ENCODE measurements at places on chromosomes 2 and 18.
A peak's percentile ranks its signal among the peaks of the same experiment; 100 is the strongest.

DNA sequence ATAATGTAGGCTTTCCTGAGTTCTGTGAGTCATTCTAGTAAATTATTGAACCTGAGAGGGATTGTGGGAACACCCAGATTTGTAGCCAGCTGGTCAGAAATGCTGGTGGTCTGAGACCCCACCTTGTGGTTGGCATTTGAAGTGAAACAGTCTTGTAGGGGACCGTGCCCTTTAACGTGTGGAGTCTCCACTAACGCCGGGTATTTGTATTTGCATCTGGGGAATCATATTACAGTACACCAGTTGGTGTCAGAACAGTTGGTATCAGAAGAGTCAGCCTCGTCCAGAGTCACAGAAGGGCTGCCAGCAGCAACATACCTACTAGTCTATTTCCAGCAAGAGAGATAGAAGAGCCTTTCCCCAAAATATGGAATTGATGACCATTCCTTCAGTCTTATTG, 38.3 kb upstream of the PTPN4 start:
- no peak for DNase-seq

GRCh38 chr2:215998636-215999035, 14.7 kb downstream of the MREG start:
- no peak for DNase-seq

DNA sequence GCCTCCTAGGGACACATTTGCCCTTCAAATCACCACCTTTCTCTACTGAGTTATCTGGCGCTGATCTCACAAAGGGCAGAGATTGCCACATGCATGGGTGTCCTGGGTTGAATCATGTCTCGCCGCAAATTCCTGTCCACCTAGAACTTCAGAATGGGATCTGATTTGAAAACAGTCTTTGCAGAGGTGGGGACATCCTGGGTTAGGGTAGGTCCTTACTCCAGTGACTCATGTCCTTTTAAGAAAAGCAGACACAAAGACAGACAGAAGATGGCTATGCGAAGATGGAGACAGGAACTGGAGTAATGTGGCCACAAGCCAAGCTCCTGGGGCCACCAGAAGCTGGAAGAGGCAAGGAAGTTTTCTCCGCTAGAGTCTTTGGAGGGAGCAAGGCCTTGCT, 197.4 kb upstream of the SMIM21 start:
- DNase-seq, result no peak

GRCh38 chr2:52934323-52934898, 833.2 kb upstream of the CHAC2 start:
- DNase-seq, result peak; percentile 6

DNA sequence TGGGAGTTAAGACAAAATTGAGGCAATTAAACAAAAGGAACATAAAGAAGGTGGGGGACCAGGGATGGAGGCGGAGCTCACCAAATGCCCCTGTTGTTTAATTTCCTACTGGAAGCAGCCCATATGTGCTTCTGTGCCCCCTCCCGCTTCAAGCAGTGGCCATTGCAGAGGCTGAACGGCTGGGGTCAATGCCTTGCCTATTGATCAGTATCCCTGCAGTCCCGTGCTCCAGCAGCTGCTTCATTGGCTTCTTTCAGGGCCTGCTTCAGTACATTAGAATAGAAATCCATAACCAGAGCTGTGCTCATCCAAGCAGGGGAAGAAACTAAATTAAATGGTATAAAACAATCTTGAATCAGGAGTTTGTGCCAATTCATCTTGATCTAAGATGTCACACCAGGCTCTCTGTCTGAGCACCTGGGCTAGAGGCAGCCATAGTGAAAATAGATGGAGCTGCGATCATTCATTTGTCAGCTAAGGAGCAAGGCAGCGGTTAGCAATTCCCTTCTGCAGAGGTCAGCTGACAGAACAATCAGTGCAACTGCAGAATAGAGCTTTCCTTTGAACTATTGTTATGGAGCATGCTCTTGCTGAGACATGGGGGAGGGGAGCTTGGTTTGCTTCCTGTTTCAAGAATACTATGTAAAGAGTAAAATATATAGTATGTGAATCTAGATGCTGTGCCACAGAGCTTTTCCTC, 222.4 kb downstream of the WDR7 start:
- no peak for DNase-seq

GRCh38 chr2:158599609-158600008, 142.9 kb downstream of the PKP4 start:
- DNase-seq, result no peak

DNA sequence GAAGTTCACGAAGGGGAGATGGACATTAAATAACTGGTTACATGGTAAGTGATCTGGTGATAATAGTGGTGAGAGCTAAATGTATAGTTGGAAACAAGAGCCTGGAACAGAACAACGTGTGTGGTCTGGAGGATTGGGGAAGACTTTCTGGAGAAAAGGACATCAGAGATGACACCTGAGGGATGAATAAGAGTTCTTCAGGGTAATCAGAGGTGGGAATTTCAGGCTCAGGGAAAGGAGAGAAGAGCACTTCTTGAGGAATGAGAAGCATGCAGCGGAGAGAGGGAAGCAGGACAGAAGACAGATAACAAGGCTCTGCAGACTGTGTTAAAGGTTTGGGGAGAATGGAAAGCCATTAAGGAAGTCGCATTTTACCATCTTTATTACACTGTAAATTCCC, 450.7 kb downstream of the TNS1 start:
- no peak for DNase-seq

GRCh38 chr2:143175438-143175837, 46.2 kb downstream of the ARHGAP15 start:
- no peak for DNase-seq

DNA sequence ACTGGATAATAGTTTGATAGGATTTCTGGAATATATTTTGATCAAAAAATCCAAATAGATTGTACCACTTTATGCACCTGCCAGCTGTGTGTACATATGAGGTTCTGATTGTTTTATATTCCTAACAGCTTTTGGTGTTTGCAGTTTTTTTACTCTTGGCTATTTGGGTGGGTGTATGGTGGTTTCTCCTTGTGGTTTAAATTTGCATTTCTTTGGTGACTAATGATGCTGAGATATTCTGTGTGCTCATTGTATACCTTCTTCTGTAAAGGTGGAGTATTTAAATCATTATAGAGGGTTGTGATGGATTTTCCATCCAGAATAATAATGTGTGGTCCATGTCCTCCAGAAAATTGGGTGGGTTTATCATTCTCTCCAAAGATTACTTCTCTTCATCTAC, 372.9 kb downstream of the THSD7B start:
- no peak for DNase-seq

- no peak for DNase-seq
Observed at GRCh38 chr2:128579825-128580224, 261.2 kb upstream of the HS6ST1 start.

DNA sequence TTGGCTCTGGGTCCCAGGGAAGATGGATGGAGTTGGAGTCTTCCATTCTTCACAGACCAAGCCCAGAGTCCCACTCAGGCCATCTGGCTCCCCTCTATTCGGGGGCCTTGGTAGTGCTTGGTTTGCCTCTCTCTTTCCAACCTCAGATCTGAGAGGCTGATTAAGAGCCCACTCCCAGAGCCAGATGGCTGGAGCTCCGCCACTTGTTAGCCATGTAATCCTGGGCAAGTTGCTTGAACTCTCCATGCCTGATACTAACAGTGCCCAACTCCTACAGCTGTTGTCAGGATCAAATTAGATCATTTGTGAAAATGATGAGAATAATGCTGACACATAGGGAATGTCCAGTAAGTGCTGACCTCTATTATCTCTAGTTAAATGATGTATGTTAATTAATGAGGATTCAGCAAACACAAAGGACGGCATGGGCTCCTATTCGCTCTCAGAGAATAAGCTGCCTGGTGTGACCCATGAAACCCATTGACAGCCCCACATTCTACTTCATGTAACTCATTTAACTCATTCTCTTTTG, 46.6 kb upstream of the SLC14A1 start:
- DNase-seq, result no peak

DNA sequence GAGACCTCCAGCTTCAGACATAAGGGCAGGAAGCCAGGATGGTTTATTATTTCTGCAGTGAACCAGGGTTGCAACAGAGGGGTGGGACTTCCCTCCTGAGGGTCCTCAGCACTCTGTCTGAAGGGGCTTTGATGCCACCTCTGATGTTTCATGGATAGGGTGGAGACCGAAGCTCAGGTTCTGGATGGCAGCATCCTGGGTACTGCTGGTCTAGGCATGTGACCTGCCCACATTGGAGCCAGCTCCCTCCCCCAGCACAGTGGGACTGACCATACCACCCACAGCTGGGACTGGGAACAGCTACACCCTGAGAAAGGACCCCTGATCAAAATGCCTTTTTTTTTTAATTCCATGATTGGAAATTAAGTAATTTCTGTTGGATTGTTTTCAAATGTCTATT, 355.2 kb downstream of the ZNF516 start:
- no peak for DNase-seq

GRCh38 chr2:138589663-138590062, 88.1 kb downstream of the SPOPL start:
- DNase-seq, result no peak

DNA sequence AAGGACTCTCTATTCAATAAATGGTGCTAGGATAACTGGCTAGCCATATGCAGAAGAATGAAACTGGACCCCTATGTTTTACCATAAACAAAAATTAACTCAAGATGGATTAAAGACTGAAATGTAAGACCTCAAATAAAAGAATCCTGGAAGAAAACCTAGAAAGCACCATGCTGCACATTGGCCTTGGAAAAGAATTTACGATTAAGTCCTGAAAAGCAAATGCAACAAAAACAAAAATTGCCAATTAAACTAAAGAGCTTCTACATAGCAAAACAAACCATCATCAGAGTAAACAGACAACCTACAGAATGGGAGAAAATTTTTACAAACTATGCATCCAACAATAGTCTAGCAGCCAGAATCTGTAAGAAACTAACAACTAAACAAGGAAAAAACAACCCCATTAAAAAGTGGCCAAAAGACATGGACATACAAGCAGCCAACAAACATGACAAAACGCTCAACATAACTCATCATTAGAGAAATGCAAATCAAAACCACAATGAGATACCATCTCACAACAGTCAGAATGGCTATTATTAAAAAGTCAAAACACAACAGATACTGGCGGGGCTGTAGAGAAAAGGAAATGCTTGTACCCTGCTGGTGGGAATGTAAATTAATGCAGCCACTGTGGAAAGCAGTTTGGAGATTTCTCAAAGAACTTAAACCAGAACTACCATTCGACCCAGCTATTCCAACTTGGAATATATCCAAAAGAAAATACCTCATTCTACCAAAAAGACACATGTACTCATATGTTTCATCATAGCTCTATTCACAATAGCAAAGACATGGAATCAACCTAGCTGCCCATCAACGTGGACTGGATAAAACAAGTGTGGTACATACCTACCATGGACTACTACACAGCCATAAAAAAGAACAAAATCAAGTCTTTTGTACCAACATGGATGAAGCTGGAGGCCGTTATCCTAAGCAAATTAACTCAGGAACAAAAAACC, 30.6 kb downstream of the SEPTIN10 start:
- DNase-seq, result no peak

DNA sequence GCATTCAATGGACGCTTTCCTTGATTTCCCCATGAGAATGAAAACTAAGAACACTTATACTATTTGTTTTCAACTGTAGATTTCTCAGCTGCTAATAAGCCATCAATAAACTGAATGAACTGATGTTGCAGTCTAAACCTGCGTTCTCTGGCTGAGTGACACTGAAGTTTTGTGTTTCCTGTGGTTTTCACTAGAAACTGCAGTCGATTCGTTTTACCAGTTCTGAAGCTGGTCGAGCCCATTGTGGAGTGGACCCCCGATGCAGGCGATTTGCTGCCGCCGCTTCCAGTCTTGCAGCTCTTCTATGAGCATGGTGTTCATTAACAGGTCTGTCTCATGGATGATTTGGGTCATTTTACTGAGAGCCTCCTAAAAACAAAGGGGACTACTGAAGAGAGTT, 50.6 kb upstream of the STAT1 start:
- no peak for DNase-seq

DNA sequence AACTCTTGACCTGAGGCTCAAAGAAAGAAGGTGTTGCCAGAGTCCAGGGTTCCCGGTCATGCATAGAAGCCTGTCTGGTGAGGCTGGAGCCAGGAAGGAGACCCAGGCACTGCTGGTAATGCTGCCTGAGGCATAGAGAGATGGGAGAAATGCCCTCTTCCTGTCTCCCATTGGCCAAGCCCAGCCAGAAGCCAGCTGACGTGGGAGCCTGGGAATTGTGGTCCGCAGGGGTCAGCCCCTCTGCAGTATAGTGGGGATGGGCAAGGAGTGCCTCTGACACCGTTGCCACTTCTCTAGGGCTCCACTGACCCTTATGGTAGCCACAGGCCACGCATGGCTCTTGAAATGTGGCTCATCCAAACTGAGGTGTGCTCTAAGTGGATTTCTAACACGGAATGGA, 95.7 kb downstream of the CTIF start:
- DNase-seq, result no peak

- no peak for DNase-seq
Observed at GRCh38 chr2:161796192-161796591, 172.0 kb downstream of the SLC4A10 start.

GRCh38 chr18:48021273-48021914, 90.9 kb upstream of the SMAD2 start:
- DNase-seq, result no peak

- no peak for DNase-seq
Observed at GRCh38 chr2:158748926-158749590, 46.1 kb upstream of the DAPL1 start.

DNA sequence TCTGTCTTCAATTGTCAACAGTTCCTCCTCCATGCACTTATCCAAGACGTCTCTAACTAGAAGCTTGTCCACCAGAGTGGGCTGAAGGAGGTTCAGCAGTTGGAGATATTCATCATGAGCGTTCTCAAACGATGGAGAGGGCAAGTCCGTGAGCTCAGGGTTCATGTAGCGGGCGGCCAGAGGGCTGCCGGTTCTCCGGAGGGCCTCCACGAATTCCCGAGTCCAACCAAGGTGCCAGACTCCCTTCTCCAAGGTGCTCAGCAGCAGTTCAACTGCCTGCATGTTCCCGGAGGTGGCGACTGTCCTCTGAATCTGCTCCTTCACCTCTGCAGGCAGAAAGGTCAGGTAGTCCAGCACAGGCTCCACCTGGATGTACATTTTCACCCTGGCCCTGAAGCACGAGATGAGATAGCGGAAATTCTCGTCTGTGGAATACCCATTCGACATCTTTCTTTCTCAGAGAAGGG, 590 bp downstream of the IFIH1 start:
- peak; percentile 43 for DNase-seq

DNA sequence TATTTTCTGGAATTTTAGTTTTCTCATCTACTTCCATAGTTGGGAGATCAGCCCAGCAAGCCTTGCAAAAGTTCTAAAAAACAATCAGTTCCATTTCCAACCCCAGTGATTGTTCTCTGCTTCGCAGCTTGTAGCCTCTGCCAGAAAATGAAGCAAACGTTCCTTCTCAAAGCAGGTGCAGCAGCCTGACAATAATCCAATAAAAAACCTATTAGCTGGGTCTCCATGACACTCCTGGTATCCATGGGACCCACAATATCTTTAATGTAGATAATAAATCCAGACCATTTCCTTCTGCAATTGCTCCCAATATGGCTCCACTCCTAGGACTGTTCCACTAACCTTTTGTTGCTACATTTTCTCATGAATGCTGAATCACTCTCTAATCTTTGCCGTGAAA, 140.8 kb upstream of the SETBP1 start:
- DNase-seq, result no peak

- no peak for DNase-seq
Observed at GRCh38 chr2:11718606-11719005, 27.8 kb upstream of the LPIN1 start.
